ENCODE measurements at places on chromosomes 1 and 21. TPM values are rescaled to one million over a fixed set of nuclear protein-coding genes. Genes with fewer than 3 reads are reported as not detected.

The RHD gene
- total RNA-seq, result not detected

The PROK1 gene
- total RNA-seq, result not detected

The DNAJC28 gene
- total RNA-seq, result 1.9 TPM

The USH2A gene
- total RNA-seq, result 2.2 TPM

The PRAMEF5 gene
- not detected for total RNA-seq

All from umbilical cord (tissue), 2 donors.